ENCODE measurements at places on chromosomes 3 and 15.

DNA sequence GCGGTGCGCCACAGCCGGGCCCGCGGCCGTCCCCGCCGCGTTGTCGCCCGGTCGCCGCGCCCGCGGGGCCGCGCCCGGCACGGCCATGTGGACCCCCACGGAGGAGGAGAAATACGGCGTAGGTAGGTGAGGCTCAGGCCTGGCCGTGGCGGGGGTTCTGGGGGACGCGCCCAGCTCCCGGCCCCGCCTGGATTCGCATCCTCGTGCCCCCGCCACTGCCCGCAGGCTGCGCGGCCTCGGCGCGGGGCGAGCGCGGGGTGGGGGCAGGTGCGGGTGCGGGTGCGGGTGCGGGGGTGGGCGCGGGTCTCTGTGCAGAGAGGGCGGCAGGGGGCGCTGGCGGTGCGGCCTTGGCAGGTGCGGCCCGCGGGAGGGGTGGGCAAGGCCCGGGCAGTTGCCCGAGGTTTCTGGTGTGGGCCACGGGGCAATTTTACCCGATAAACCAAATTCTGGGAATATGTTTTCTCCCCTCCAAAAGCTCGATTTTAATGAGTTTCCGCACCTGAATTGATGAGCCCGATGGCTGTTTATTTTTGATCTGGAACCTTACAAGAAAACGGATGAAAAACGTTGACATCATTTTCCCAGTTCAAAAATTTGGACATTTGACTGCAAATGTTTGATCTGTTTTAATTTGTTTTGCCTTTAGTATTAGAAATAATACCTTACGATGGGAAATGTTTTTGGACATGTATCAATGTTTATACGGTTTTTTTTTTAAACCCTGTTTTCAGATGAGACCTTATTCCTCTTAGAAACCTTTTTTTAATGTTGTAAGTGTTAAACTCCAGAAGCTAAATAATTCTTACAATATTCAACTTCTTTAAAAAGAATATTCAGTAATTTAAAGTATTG, 678 bp downstream of the DOCK3 start:
- DNase-seq: no peak

GRCh38 chr3:107592073-107592472, 69.3 kb downstream of the BBX start:
- no peak for DNase-seq

DNA sequence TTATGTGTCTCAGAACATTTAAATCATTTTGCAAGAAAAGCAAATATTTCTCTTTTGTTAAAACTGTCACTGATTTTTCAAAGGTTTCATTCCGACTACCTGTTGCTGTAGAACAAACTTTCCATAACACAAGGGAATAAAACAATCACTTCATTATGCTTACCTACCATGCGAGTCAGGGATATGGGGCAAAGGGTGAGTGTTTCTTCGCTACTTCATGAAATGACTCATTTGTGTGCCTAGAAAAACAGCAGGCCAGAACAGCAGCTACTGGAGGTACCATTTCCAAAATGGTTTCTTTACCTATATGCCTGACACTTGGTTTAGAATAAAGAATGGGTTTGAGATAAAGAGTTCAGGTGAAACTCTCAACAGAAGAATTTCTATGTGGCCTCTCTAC, 712.5 kb downstream of the PLOD2 start:
- DNase-seq: no peak

- no peak for DNase-seq
Observed at GRCh38 chr3:77707281-77707680, 667.4 kb downstream of the ROBO2 start.

- no peak for DNase-seq
Observed at GRCh38 chr3:166433060-166433459, 595.8 kb upstream of the BCHE start.

DNA sequence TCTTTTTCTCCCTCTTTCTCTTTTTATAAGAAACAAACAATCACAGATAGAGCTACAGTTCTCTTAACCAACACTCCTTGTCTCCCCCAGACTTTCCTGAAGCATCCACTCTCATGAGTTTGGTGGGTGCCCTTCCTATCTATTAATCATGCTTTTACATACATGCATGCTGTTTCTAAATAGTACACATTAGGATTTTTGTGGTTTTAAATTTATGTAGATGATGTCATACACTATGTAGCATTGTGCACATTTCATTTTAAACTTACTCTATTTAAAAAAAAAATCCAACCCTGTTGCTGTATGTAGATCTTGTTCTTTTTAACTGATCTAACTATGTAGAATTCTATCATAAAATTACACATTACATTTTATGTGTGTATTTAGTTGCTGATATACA, 104.3 kb upstream of the MRPS22 start:
- DNase-seq: no peak

DNA sequence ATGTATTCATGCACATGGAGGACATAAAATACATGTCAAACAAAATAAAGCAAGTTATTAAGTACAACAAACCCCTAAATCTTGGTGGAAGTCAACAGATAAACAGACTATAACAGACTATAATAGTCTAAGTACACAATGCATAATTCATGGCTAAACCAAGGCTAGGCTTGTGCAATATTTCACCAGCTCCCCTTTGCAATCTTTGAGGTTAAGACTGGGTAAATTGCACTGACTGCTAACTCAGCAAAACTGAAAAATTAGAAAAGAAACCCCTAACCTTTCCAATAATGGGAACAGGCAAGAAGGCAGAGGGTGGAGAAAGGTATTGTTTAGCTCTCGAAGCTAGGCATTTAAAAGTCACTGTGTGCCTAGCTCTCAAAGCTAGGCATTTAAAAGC, 304.9 kb upstream of the WNT5A start:
- DNase-seq: no peak

- no peak for DNase-seq
Observed at GRCh38 chr15:58916962-58917361, 16.5 kb downstream of the SLTM start.

GRCh38 chr15:99414755-99415731, 150.7 kb upstream of the MEF2A start:
- DNase-seq: no peak

DNA sequence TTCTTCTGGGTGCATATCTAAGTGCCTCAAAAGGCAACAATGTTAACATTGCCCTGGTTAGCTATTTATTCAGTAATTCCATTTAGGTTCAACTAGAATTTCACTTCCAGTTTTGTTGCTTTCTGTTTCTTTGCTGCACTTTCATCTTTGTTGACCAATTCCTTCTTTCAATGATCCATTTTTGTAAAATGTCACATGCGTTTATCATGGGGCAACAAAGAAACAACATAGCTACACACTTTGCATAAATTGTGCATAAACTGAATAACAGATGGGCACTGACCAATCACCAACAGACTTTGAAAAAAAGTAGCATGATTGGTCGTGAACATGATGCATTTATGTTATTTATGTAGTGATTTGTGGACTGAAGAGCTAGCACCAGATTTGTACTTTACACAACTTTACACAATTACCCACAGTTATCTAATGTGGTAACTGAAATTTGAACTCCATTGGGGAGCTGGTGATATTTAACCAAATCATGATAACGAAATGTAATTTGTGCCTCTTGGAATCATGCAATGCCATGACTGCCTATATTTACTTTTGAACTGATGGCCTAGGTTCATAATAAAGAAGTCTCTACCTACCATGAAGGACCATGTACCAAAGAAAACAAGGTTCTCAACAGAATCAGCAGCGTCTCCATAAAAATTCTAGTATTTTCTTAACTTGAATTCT, 7.1 kb upstream of the CPOX start:
- DNase-seq: no peak

DNA sequence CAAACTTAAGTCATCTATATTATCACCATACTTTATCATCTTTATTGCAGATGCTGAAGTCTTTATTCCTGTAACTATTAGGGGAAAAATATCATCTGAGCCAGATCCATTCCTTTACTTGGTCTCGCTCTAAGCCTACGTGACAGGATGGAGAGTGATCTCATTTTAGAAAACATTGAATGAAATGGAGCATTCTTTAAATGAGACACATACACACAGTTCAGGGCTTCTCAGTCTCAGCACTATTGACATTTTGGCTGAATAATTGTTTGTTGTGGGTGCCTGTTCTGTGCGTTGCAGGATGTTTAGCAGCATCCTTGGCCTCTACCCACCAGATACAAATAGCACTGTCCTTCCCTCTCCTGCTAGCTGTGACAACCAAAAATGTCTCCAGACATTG, 36.2 kb upstream of the PROK2 start:
- no peak for DNase-seq

- peak; percentile 76 for DNase-seq
Observed at GRCh38 chr3:78804251-78805037, 963.4 kb downstream of the ROBO1 start.

DNA sequence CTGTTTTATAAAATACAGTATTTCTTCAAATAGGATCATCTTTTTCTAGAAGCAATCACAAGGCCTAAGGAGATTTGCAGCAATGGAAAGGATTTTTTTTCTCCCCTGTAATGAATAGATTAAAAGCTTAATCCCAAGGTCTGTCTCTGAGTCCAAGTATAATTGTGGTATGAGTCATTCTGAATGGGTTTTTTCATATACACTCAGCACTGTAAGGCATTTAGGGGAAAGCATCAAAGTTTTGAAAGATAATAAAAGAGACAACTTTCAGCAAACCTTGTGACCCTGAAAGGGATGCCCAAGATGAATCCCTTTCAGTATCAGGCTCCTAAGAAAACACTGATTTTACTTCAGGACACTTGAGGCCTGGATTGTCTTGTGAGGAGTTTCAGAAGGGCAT, 23.3 kb upstream of the LARS2 start:
- no peak for DNase-seq

DNA sequence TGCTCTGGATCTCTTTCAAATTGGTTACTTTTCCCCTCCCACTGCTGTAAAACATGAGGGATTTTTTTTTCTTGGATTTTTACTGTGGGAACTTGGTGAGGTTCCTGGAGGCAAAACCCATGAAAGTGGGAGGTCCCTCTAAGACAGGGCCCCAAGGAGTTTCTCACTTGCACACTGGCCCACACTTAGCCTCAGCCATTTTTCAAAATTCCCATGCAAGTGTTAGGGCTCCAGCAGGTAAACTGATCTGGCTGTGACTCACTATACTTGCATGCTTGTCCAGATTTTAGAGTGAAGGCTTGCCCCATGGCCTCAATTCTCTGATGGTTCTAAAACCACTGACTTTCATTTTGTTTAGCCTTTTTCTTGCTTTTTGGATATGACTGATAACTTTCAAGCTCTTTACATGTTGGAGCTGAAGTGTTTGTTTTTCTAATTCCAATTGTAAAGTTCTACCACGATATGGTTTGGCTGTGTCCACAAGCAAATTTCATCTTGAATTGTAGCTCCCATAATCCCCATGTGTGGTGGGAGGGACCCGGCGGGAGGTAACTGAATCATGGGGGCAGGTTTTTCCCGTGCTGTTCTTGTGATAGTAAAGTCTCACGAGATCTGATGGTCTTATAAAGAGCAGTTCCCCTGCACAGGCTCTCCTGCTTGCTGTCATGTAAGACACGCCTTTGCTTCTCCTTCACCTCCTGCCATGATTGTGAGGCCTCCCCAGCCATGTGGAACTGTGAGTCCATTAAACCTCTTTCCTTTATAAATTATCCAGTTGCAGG, 37.7 kb downstream of the MCCC1 start:
- no peak for DNase-seq

GRCh38 chr15:90294601-90295269, 29.3 kb downstream of the NGRN start:
- DNase-seq: no peak

DNA sequence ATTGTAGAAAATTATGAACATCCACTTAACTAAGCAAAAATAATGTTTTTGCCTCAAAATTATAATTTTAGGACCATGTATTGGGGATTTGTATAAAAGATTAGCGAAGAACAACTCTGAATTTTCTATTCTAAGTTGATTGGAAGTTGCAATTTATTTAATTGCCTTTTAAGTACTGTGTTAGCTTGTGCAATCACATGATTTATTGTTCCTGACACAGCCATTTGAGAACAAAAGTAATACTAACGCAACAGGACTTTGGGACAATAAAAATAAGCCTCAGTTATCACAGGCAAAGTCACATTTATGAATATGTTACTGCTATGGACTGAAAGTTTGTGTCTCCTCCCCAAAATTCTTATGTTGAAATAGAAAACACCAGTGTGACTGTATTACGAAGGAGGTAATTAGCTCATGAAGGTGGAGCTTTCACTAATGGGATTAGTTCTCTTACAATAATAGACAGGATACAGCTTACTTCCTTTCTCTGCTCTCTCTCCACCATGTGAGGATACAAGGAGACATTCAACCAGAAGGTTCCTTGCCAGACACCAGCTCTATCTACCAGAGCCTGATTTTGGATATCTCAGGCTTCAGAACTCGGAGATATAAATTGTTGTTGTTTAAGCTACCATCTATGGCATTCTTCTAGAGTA, 745.9 kb downstream of the ZBBX start:
- DNase-seq: no peak

DNA sequence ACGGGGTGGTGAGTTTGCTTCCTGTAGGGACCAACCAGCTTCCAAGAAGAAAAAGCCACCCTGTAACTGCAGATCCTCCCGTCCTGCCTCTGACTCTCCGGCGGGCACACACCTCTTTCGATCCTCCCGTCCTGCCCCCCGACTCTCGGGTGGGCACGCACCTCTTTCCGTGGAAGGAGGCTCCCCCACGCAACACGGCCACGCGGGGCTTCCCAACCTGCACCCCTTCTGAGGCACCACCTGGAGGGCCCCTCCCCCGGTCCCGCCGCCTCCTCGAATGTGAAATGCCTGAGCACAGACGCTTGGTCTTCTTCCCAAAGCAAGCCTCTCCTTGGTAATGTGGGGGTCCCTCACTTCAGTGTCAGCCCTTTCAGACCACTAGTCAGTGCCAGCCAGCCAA, 7.3 kb downstream of the ADAMTS17 start:
- DNase-seq: no peak

DNA sequence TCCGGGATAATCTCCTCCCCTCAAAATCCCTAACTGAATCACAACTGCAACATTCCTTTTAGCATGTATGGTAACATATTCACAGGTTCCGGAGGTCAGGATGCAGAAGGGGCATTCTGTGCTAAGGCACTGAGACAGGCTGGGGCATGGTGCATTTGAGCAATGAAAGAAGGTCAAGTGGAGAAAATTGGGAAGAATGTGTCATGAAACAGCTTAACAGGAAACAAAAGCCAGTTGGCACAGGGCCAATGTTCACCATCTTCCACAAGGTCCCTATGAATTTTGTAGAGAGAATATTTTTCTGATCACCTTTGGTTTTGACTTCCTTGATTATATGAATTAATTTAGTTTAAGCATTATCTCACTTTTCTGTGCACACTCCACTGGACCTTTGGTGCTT, 587.7 kb upstream of the NR2F2 start:
- DNase-seq: no peak

GRCh38 chr3:162517110-162517509, 1020.5 kb downstream of the OTOL1 start:
- DNase-seq: no peak

DNA sequence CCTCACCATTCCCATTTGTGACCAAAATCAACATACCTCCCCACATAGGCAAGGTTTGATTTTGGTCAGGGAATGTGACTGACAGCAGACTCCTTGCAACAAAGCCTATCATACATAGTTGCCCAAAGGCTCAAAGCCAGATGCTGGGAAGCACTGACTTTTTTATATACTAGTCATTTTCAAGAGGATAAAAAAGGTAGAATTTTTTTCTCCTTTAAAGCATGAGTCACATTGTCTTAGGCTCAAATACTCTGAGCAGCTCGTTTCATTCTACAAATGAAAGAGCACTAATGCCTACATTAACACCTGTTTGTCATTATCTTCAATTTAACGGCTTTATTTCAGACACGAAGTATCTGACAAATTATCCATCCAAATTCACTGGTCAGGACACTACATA, 36.2 kb downstream of the ICE2 start:
- peak; percentile 21 for DNase-seq

GRCh38 chr3:169813278-169813677, 574 bp upstream of the LRRC34 start:
- no peak for DNase-seq

Measured in AG09309 (cell line).